ENCODE measurements at places on chromosomes 2 and 18.

GRCh38 chr2:118130385-118130784, 42.1 kb downstream of the INSIG2 start:
- DNase-seq: no peak

GRCh38 chr2:18482666-18483065, 77.8 kb downstream of the RDH14 start:
- DNase-seq: no peak

- DNase-seq: no peak
Measured at GRCh38 chr2:187263675-187264560, 184.1 kb downstream of the CALCRL start.

DNA sequence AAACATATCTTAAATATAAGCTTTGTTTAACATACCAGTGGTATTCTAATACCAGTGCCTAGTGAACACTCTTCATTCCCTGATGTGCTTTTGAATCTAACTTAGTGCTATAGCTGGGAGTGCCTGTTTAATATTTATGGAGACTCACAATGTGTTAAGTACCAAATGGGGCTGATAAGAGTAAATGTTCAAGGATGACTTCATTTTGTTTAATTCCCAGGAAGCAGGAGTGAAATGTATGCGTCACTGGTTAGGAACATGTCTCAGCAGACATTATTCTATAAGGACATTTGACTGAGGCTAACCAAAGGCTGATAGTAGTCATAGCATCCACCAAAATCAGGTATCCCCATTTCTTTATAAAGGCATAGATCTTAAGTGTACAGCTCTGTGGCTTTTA, 31.7 kb upstream of the LINC00305 start:
- no peak for DNase-seq

- DNase-seq: no peak
Measured at GRCh38 chr2:239467281-239467955, 66.6 kb upstream of the HDAC4 start.

GRCh38 chr2:112305132-112305531, 29.7 kb downstream of the ZC3H6 start:
- DNase-seq: no peak
